Esophagus muscularis mucosa (tissue), 4 donors: ENCODE measurements at places on chromosomes 12 and 14. TPM values are rescaled to one million over a fixed set of nuclear protein-coding genes. Genes with fewer than 3 reads are reported as not detected.

DNA sequence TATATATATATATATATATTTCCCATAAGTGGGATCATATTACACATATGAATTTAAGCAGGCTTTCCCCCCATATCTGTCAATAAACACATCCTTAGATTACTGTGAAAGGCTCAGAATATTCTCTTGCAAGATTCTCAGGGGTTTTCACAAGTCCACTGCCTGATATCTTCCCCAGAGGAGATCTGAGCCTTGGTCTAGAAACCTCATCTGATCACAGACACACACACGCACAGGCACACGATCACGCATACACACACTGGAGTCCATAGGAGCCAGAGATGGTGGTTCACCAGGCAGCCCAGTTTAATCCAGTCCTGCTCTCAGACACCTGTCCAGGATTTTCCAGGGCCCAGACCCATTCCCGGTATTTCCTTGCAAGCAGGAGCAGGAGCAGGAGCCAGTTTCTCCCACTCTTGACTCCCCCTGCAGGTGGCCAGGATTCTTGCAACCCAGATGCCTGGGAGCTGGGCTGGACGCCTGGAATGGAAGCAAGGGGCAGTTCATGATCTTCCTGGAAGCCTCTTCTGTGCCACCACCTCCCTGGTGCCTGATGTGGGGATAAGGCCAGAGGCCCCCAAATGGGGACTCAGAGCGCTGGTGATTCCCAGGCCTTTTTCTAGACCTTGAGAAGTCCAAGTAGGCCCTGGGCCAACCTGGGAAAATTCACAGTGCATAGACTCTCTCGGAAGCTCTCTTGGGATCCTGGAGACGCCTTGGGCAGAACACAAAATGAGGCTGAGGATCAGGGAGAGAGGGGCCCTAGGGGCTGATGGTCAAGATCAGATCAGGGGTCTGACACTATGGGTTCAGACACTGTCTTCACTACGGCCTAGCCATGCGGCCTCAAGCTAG lies 16.5 kb upstream of the KRT78 start:
- no peak for DNase-seq
- H3K4me3 ChIP-seq = no peak overlapping the region

DNA sequence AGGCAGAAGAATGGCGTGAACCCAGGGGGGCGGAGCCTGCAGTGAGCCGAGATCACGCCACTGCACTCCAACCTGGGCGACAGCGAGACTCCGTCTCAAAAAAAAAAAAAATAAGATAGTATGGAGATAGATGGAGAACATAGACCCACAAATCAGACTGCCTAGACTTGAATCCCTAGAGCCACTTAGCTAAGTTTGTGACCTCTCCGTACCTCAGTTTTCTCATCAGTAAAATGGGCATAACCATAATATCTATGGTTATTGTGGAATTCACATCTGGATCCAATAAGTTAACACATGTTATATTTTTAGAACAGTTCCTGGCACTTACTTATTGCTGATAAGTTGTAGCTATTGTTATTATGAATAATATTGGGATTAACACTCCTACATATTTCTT lies 7.2 kb downstream of the PROX2 start:
- no peaks in the 10 kb centered on the region for H3K36me3 ChIP-seq
- H3K4me3 ChIP-seq = no peak overlapping the region
- no peaks in the 10 kb centered on the region for H3K4me1 ChIP-seq
- DNase-seq = no peak

GRCh38 chr12:95573951-95574576 lies 22.8 kb upstream of the USP44 start:
- DNase-seq = no peak
- H3K27ac ChIP-seq = no peak overlapping the region

DNA sequence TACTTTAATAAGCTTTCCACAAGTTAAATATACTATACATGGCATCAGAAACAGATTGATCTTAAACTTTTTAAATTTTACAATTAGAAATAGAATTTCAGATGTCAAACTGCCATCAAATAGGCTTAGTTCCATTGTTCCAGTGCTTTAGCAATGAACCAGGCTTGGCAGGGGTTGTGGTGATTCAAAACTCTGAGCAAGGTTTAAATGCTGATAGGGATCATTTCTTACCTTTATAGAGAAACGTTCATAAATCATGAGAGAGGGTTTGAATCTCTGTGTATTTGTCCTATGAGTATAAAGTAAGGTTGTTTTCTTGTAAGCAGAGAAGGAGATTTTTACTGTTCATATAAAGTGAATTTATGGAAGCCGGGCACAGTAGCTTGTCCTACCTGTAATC lies 794.5 kb upstream of the TBX3 start:
- H3K4me1 ChIP-seq = no peaks in the 10 kb centered on the region
- DNase-seq = no peak
- no peaks in the 10 kb centered on the region for H3K36me3 ChIP-seq
- H3K27ac ChIP-seq = no peak overlapping the region
- no peaks in the 10 kb centered on the region for H3K27me3 ChIP-seq

GRCh38 chr12:131368668-131369071 lies 342.2 kb upstream of the SFSWAP start:
- no peaks in the 10 kb centered on the region for H3K4me1 ChIP-seq
- no peak overlapping the region for H3K27ac ChIP-seq
- DNase-seq = no peak
- no peak overlapping the region for H3K4me3 ChIP-seq
- H3K27me3 ChIP-seq = no peaks in the 10 kb centered on the region

GRCh38 chr12:124814741-124815613 lies 48.7 kb downstream of the SCARB1 start:
- peaks cover 33% of the 10 kb centered on the region for H3K36me3 ChIP-seq
- H3K27ac ChIP-seq = no peak overlapping the region
- no peaks in the 10 kb centered on the region for H3K27me3 ChIP-seq
- no peak for DNase-seq
- H3K4me3 ChIP-seq = no peak overlapping the region

DNA sequence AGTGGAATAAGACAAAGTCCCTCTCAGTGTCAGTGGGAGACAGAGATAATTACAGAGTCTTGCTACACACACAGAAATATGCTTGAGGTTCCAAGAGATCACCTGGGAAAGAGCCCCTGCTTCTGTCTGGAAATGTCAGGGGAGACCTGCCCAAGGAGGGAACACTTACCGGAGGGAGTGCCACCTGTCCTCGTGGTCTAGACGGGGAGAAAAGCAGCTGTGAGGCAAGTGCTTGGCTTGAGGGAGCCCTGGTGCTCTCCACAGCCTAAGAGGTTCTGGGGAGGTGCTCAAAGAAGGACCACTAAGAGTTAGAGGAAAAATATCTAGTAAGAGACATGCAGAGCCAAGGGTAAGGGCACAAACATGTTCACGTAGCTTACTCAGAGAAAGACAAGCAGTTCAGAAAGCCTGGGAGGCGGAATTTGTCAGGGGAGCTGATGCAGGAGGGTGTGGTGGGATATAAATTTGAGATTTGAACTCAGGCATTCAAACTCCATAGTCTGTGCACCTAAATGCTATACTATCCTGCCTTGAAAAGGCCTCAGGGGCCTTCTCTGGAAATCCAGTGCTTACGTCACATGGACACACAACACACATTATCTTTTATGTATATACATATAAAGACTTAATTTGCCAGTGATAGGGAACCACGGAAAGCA lies 38.2 kb upstream of the GNPNAT1 start:
- no peaks in the 10 kb centered on the region for H3K27me3 ChIP-seq
- DNase-seq = no peak
- peaks cover 6% of the 10 kb centered on the region for H3K4me1 ChIP-seq
- no peak overlapping the region for H3K27ac ChIP-seq

DNA sequence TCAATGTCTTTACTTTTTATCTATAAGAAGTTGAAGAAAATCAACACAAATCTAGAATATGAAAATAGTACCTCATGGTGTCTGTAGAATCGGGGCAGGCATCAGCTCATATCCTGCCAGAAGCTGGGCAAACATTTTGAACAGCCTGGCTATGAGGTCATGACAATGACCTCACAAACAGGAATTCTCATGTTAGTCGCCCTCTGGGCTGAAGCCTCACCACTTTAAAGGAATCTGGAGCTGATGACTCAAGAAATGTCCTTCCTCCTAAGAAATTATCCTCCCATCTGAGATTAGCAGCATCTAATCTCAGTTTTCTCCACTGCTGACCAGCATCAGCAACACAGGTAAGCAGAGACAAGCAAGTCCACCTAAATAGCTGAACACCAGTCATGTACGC lies 27.1 kb downstream of the CLIP1 start:
- peak overlapping the region; percentile 70 for H3K27ac ChIP-seq
- H3K4me1 ChIP-seq = peaks cover 61% of the 10 kb centered on the region
- no peak overlapping the region for H3K4me3 ChIP-seq
- no peaks in the 10 kb centered on the region for H3K36me3 ChIP-seq
- DNase-seq = no peak
- no peaks in the 10 kb centered on the region for H3K27me3 ChIP-seq

DNA sequence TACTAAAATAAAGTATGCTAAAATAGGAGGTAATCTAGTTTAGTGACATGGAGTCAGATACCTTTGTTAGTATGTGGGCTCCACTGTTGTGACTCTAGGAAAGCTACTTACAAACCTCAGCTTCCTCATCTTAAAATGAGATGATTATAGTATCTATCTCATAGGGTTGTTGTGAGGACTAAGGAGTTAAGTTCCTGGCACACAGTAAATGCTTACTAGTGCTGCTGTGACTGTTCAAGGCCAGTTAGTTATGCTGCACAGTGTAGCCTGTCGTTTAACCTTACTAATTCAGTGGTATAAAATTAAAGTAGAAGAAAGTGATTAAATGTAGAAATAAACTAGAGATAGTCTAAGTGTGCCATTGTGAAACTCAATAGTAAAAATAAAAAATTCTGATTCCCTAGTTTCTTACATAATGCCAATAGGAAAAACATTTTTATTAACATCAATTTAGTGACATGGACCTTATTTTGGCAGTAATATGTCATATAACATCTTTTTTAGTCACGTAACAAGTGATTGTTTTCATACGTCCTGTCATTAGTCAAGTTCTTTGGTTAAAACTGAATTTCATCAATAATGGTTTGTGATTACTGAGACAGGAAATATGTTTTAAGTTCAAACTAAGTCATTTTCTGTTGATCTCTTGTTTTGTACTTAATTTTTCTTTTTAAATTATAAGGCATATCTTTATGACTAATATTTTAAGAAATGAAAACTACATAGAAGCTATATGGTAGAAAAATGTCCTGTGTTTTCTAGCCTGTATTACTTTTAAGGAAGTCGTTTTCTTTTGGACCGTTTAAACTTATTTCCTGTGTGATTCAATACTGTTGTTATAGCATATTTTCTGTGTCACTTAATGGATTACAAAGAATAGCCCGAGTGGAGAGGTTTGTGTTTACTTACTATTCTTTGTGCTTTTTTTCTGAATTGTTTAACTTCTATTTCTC lies 74.0 kb downstream of the PCNX1 start:
- no peak overlapping the region for H3K27ac ChIP-seq
- no peak for DNase-seq
- H3K4me3 ChIP-seq = no peak overlapping the region
- H3K27me3 ChIP-seq = no peaks in the 10 kb centered on the region
- peaks cover 25% of the 10 kb centered on the region for H3K36me3 ChIP-seq

DNA sequence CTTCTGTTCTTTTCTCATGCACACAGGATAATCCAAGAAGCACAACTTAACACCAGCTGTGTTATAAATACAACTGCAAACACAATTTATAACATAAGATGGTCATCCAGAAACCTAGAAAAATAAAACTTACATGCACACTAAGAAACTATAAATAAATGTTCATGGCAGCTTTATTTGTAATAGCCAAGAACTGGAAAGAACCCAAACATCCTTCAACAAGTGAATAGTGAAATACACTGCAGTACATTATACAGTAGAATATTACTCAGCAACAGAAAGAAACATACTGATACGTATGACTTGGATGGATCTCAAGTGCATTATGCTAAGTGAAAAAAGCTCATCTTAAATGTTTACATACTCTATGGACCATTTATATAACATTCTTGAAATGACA lies 132.7 kb downstream of the SPTSSA start:
- no peaks in the 10 kb centered on the region for H3K27me3 ChIP-seq
- no peak overlapping the region for H3K4me3 ChIP-seq
- no peak overlapping the region for H3K27ac ChIP-seq

DNA sequence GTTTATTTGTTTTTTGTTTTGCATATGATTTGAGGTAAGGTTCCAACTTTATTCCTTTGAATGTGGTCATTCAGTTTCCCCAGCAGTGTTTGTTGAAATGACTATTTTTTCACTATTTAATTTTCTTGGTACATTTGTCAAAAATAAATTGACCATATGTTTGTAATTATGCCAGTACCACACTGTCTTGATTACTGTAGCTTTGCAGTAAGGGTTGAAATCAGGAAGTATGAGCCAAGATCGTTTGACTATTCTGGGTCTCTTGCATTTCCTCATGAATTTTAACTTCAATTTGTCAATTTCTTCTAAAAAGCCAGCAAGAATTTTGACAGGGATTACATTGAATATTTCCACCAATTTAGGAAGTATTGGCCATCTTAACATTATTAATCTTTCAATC lies 199.3 kb upstream of the PPFIA2 start:
- no peak overlapping the region for H3K4me3 ChIP-seq
- no peaks in the 10 kb centered on the region for H3K4me1 ChIP-seq
- H3K36me3 ChIP-seq = no peaks in the 10 kb centered on the region
- no peaks in the 10 kb centered on the region for H3K27me3 ChIP-seq
- no peak overlapping the region for H3K27ac ChIP-seq

DNA sequence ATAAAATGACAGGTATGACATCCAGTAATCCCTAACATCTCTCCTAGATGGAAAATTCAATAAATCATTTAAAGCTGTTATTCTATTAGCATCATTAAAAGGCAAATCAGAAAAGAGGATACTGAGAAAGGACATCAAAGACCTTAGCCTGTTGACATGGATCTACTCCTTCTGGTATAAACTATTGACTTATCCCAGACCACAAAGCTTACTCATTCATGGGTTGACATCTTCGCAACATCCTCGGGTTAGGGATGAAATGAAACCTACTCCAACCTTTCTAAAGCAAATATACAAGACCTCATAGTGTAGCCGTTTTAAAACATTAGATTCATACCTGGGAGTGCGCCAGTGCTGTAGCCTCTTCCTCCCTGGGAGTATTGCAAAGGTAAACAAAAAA lies 191.5 kb upstream of the BTG1 start:
- H3K27me3 ChIP-seq = no peaks in the 10 kb centered on the region
- H3K27ac ChIP-seq = no peak overlapping the region
- H3K4me3 ChIP-seq = no peak overlapping the region

GRCh38 chr12:66156654-66157053 lies 13.1 kb downstream of the TMBIM4 start:
- H3K36me3 ChIP-seq = peaks cover 25% of the 10 kb centered on the region
- no peak overlapping the region for H3K4me3 ChIP-seq
- H3K27me3 ChIP-seq = no peaks in the 10 kb centered on the region
- H3K4me1 ChIP-seq = peaks cover under 1% of the 10 kb centered on the region
- DNase-seq = no peak
- no peak overlapping the region for H3K27ac ChIP-seq

- no peaks in the 10 kb centered on the region for H3K27me3 ChIP-seq
- no peak for DNase-seq
- H3K4me3 ChIP-seq = no peak overlapping the region
- peaks cover 3% of the 10 kb centered on the region for H3K4me1 ChIP-seq
- no peaks in the 10 kb centered on the region for H3K36me3 ChIP-seq
- H3K27ac ChIP-seq = no peak overlapping the region
Observed at GRCh38 chr14:101247842-101248725, 313.2 kb upstream of the DIO3 start.

The TMEM63C gene
- 0.83 TPM for total RNA-seq

The FAM177A1 gene
- 58.6 TPM for total RNA-seq

The IQSEC3 gene
- 0.26 TPM for total RNA-seq

The RNASE13 gene
- not detected for total RNA-seq

The SLC7A8 gene
- 23.5 TPM for total RNA-seq

The AP5M1 gene
- 20.9 TPM for total RNA-seq

The SMIM41 gene
- 8.3 TPM for total RNA-seq

The PLA2G1B gene
- not detected for total RNA-seq

The DDX47 gene
- total RNA-seq = 67.1 TPM

The CD27 gene
- total RNA-seq = 0.66 TPM

The PZP gene
- total RNA-seq = 1.2 TPM

The SLC11A2 gene
- total RNA-seq = 29.7 TPM
